ENCODE measurements at places on chromosomes 1 and 21. TPM values are rescaled to one million over a fixed set of nuclear protein-coding genes. Genes with fewer than 3 reads are reported as not detected.

Gene KRTAP8-1
- not detected for polyA plus RNA-seq

Gene MTR
- 6.8 TPM for polyA plus RNA-seq

GRCh38 chr1:246577720-246578106, 11.5 kb downstream of the CNST start:
- no peaks in the 10 kb centered on the region for H3K27me3 ChIP-seq
- peak overlapping the region; percentile 80 for H3K27ac ChIP-seq
- peak overlapping the region; percentile 60 for H3K4me3 ChIP-seq
- H3K4me1 ChIP-seq = peaks cover 66% of the 10 kb centered on the region

- H3K36me3 ChIP-seq = no peaks in the 10 kb centered on the region
- peaks cover 28% of the 10 kb centered on the region for H3K27me3 ChIP-seq
- DNase-seq = no peak
- H3K4me3 ChIP-seq = no peak overlapping the region
- no peak overlapping the region for H3K27ac ChIP-seq
These were observed 12.4 kb downstream of the TMCC2 start for GRCh38 chr1:205240118-205240517.

DNA sequence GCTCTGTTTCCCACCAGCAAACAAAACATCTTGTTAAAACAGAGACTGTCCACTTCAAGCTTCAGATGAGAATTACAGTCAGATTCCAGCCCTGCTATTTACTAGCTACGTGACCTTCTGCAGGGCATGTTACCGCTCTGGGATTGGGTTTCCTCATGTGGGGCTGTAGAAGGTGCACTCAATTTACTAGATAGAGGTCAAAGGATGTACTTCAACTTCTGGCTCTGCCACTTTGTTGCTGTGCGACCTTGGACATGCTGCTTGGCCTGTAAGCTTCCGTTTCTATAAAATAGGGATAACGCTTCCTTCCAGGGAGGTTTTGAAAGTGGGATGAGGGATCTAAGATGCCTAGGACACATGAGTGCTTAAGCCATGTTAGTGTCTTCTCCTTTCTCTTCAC, 46.0 kb upstream of the LRIG2 start:
- H3K4me3 ChIP-seq = no peak overlapping the region
- no peaks in the 10 kb centered on the region for H3K36me3 ChIP-seq
- no peaks in the 10 kb centered on the region for H3K4me1 ChIP-seq
- no peaks in the 10 kb centered on the region for H3K27me3 ChIP-seq
- H3K27ac ChIP-seq = no peak overlapping the region
- DNase-seq = no peak

DNA sequence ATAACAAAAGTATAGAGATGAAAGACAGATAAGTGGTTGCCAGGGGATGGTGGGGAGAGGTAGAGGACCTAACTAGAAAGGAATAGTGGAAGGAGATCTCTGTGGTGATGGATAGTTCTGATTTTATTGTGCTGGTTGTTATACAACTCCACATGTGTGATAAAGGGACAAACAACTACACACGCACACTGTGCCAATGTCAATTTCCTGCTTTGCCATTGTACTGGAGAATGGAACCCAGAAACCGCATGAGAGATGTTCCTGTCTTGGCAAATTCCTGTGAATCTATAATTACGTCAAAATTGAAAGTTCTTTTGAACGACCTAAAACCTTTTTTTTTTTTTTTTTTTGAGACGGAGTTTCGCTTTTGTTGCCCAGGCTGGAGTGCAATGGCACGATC, 11.0 kb downstream of the TNFRSF9 start:
- no peak overlapping the region for H3K27ac ChIP-seq
- peaks cover 3% of the 10 kb centered on the region for H3K4me1 ChIP-seq
- H3K27me3 ChIP-seq = peaks cover 35% of the 10 kb centered on the region
- DNase-seq = no peak
- no peaks in the 10 kb centered on the region for H3K36me3 ChIP-seq
- H3K4me3 ChIP-seq = no peak overlapping the region
